ENCODE measurements at places on chromosomes 13 and 19.

DNA sequence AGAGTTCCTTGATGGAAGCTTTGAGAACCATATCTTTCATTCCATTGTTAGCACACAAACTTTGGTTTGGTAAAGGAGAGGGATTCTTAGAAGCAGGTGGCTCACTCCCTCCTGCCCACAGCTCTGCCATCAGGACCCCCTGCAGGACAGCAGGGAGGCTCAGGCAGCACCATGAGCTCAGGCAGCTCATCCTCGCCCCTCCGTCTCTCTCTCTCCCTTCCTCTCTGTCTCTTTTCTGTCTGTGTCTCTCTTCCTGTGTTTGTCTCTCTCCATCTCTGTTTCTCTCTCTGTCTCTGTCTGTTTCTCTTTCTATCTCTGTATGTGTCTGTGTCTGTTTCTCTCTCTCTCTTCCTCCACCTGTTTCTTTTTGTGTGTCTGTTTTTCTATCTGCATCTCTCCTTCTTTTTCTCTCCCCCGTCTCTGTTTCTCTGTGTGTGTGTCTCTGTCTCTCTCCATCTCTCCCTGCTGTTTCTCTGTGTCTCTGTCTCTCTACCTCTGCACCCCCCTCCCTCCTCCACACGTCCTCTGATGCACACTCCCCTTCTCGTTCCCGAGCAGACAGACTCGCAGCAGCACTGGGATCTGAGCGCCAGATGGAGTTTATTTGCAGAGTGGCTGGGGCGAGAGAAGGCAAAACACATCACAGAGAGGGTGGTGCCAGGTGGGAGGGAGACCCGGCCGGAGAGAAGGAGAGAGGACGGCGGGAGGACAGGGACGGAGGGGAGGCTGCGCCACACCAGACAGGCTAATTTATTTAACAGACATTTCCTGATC is 8.7 kb downstream of the SBK2 start:
- DNase-seq: peak; percentile 94

DNA sequence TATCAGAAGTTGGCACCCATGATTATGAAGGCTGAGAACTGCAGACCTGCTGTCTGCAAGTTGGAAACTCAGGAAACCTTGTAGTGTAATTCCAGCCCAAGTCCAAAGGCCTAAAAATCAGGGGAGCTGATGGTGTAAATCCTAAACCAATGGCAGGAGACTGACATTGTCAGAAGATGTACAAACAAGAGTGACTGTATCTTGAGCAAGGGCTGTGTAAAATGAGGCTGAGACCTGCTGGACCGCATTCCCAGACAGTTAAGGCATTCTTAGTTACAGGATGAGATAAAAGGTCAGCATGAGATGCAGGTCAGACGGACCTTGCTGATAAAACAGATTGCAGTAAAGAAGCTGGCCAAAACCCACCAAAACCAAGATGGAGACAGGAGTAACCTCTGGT is 147.7 kb downstream of the COG6 start:
- no peak for DNase-seq

DNA sequence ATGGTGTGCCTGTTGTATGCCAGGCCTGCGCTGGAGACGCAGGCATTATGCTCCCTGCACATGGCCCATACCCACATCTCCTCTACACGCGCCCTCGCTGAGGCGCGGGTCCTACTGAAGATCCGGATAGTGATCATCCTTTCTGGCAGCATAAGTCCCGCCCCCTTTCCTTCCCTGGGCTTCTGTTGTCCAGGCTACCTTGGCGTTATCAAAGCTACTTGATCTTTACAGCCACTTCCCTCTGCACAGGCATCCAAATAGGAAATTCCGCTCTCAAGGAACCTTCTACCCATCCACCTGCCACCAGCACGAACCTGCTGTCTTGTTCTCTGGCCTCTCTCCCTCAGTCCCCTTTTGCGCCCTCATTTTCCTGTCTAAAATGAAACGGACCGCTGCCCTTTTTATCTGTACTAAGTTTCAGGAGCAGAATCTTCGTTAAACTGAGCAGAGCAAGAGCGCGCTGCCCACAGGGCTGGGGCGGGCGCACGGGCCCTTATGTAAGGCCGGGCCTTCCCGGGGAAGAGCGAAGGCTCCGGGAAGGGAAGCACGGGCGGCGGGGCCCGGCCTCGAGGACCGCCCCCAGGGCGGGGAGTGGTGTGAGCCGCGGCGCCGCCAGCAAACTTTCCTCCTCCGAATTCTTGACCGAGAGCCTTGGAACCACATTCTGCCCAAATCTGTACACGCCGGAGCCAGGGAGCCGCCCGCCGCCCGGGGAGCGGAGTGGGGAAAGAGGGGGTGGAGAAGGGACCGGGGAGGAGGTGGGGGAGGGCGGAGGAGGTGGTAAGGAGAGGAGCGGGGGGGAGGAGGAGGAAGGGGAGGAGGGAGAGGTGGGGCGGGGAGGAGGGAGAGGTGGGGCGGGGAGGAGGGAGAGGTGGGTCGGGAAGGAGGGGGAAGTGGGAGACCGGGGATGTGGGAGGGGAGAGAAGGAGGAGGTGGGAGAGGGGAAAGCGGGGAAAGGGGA is 920 bp upstream of the UBE2L5 start:
- DNase-seq: no peak

DNA sequence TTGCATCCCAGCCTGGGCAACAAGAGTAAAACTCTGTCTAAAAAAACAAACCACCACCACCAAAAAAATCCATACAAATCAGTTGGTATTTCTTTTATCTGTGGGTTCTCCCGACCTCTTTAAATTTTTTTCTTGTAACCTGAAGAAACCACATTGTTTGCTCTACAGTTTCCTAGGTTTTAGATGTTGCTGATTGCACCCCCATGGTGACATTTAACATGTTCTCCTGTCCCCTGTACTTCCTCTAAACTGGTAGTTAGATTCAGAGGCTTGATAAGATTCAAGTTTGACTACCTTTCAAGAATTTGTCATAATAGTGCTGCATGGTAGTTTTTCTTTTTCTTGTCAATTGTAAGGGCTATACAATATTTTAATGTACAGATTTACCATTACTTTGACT is 24.0 kb downstream of the ALG5 start:
- DNase-seq: no peak

GRCh38 chr13:80901530-80901929 is 560.6 kb upstream of the SPRY2 start:
- no peak for DNase-seq

DNA sequence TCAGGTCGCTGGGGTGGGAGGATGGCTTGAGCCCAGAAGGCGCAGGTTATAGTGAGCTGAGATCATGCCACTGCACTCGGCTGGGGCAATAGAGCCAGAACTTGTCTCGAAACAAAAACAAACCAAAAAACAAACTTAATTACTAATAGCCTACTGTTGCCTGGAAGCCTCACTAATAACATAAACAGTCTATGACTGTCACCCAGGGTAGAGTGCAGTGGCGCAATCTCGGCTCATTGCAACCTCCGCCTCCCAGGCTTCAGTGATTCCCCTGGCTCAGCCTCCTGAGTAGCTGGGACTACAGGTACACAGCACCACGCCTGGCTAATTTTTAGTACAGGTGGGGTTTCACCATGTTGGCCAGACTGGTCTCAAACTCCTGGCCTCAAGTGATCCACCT is 18.0 kb downstream of the CATSPERD start:
- no peak for DNase-seq

GRCh38 chr19:43551399-43552197 is 18.6 kb downstream of the ZNF575 start:
- DNase-seq: no peak
